ENCODE measurements at places on chromosomes 6 and 20.

DNA sequence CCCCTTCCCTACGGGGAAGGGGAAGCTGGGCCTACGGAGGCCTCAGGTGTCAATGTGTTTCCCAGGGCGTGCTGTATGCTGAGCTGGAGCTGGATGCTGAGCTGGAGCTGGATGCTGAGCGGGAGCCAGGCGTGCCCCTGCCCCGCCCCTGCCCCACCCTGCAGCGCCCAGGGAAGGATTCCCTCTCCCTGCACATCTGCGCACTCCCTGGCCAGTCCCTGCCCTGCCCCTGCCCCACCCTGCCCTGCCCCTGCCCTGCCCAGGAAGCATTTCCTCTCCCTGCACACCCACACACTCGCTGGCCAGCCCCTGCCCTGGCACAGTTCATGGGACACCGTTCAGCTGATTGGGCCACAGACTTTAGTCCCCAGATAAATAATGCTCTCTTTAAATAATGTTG, 196.8 kb downstream of the SMOC2 start:
- DNase-seq = no peak

DNA sequence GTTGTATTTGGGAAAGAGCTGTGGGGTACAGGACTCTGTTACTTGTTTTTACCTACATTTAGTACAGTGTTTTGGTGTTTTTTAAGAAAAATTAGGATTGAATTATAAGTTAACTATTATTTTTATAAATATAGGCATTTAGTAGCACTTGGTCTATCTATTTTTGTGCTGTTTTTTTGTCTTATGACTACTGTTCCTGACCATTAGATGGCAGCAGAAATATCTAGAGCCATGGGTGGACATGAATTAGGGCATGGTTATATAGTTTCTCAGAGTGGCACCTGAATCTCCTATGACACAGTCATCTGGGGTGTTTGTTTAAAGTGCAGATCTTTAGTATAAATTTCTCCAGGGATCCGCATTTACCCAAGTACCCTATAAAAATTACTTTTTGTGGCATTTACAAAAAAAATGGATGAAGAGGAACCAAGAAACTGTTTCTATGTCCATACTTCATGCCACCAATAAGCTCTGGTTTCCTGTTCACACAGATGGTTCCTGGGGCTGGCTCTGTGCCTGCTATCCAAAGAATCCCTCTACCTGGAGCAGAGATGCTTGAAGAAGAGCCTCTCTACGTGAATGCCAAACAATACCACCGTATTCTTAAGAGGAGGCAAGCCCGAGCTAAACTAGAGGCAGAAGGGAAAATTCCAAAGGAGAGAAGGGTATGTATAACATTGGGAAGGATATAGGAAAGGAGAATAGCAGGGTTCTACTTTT, 19.8 kb downstream of the NFYA start:
- DNase-seq = no peak

DNA sequence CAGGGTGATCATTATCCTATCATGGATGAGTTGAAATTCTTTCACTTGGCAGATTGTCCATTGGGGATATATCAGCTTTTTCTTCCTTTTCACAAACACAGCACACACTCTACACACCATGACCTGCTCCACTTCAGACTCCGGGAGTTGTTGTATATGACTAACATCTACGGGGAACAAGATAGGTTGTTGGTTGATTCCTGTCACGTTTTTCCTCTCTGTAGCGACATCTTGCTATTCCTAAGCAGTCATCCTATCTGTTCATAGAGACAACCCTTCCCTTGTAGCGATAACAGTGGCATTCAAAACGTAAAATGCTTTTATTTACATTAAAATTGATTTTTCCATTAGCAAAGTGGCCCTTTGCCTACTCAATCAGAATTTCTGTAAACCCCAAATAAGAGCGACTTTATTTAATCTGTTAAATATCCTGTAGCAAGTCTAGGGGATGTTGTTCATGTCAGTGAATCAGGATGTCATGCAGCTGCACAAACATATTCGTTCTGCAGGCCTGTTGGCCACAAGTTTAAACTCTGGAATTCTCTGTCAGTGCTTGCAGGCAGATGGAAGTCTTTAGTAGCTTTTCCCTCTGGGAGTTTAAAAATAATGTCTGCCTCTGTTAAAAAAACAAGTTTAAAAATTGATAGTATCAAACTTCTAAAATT, 23.1 kb downstream of the PHACTR2 start:
- DNase-seq = no peak

DNA sequence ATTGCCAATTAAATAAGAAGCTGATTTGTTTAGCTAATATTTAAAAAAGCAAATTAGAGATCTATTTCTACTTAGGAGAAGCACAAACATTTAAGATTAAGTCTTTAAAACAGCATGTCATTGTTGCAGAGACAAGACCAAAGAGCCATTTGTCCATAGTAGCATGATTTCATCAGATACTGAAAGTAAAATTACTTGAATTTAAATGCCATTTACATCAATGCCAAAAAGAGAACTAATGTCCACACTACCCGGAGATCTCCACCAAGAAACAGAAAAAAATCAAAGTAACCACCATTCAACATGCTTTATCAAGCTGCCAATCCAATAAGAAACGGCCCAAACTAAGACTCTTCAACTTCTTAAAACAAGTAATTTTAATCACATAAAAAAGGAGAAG, 15.7 kb downstream of the AURKA start:
- DNase-seq = no peak

DNA sequence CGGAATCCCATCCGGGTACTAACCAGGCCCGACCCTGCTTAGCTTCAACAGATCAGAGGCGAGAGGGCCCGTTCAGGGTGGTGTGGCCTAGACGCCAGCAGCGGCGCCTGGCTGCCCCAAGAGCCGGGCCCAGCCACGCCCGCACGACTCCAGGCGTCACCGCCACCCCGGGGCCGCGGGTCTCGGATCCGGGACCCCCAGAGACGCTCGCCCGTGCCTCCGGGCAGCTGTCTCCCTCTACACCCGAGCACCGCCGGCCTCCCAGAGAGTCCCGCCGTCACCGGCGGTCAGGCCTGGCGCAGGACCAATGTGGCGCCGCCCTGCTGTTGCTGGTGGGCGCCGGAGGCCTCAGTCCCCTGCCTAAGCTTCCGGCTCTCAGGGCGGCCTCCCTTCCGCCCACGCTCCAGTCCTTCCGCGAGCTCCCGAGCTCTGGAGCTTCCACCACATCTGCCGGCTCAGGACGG, 441.2 kb upstream of the DEFB115 start:
- DNase-seq = peak; percentile 2

- DNase-seq = no peak
These were observed 122.4 kb downstream of the IRF4 start for GRCh38 chr6:513961-514360.

DNA sequence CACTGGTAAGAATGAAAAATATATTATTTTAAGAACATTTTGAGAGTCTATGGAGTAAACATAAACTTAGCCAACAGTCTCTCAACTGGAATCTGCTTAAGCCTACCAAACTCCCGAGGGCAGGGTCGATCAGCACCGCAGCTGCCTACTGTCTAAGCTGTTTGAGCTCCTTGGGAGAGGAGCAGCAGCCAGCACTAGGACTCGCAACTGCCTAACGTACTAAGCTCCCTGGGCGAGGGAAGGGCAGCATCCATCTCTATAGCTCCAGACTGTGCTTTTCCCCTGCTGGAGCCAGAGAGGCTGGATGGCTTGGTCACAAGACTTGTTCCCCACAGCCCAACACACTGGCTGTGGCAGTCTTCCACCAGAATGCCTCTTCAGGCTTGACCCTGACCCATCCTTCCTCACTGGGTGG, 96.4 kb downstream of the MOXD1 start:
- no peak for DNase-seq
